Osteoblast (primary cell): ENCODE measurements at places on chromosomes 1 and 21. TPM values are rescaled to one million over a fixed set of nuclear protein-coding genes. Genes with fewer than 3 reads are reported as not detected.

- DNase-seq: peak; percentile 99
These were observed at the start of gene LMO4 for GRCh38 chr1:87328272-87329050. TSS of gene LMO4 (plus strand) at chr1:87328880. CDS start at chr1:87332016, 3,136 bp downstream.

DNA sequence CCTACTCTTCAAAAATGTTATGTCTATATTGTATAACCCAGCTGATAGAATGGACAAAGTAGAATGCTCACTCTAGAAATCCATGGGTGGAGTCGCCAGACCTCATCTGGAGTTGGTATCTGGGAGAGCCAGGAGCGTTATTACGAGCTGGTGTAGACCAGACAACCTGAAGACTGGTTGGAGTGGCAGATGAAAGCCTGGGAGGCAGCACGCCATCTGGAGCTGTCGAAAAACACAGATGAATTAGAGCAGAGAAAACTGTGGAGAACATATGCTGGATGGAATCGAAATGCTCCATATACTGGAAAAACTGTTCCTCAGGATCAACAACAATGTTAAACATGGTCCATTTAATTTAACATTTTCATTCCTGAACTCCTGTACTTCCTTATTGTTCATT is 333.6 kb downstream of the KCTD3 start:
- no peak for DNase-seq

The ERICH3 gene
- total RNA-seq: not detected in 2 replicates

- no peak for DNase-seq
These were observed 52.8 kb downstream of the SLX9 start for GRCh38 chr21:44992608-44993031.

- DNase-seq: no peak
These were observed 190.5 kb downstream of the ZP4 start for GRCh38 chr1:237700181-237700580.

DNA sequence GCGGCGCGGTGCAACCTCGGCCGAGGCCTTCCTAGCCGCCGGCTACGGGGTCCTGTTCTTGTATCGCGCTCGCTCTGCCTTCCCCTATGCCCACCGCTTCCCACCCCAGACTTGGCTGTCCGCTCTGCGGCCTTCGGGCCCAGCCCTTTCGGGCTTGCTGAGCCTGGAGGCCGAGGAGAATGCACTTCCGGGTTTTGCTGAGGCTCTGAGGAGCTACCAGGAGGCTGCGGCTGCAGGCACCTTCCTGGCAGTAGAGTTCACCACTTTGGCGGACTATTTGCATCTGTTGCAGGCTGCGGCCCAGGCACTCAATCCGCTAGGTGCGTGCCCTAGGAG is 379 bp downstream of the PPCS start:
- DNase-seq: peak; percentile 85

- DNase-seq: peak; percentile 50
These were observed 98.5 kb downstream of the DISC1 start for GRCh38 chr1:231724876-231725647.

GRCh38 chr1:178361847-178362246 is 134.9 kb downstream of the CLEC20A start:
- DNase-seq: no peak

The SF3B4 gene
- total RNA-seq: 12.4 and 13.4 TPM in 2 replicates

DNA sequence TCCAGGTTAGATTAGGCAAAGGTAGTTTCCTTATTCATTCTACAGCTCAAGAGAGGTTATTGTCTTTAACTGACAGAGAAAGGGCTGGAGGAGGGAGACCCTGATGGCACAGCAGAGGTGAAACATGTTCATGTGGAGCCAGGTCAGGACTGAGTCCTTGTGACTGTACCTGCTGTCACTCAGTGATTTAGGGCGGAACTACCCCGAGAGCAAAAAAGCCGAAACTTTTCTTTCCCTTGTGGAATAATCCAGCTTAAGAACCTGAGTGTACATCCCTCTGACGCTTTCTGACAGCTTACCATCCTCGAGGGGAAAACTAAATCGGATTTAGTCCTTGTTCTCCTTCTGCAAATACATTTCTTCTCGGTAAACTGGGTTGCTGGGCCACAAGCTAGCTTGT is 273.2 kb downstream of the BACH1 start:
- no peak for DNase-seq

DNA sequence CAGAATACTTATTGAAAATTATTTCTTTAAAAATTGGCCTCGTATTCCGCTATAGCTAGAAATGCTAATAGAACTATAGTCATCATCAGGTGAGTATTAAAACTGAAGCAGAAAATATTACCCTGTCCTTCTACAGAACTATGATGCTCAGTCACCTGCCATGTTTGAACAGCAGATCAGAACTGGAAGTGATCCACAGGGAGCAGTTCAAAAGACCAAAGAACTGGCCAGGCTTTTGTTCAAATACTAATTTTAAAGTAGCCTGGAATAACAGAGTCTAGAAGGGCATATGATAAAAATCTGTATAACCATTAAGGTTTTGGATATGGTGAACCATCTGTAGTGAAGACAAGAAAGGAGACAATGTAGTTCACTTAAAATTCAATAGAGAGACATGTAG is 94.4 kb downstream of the GPR161 start:
- DNase-seq: no peak

The RHEX gene
- not detected in 2 replicates for total RNA-seq

The B3GALT6 gene
- total RNA-seq: 26.5 and 29.7 TPM in 2 replicates

DNA sequence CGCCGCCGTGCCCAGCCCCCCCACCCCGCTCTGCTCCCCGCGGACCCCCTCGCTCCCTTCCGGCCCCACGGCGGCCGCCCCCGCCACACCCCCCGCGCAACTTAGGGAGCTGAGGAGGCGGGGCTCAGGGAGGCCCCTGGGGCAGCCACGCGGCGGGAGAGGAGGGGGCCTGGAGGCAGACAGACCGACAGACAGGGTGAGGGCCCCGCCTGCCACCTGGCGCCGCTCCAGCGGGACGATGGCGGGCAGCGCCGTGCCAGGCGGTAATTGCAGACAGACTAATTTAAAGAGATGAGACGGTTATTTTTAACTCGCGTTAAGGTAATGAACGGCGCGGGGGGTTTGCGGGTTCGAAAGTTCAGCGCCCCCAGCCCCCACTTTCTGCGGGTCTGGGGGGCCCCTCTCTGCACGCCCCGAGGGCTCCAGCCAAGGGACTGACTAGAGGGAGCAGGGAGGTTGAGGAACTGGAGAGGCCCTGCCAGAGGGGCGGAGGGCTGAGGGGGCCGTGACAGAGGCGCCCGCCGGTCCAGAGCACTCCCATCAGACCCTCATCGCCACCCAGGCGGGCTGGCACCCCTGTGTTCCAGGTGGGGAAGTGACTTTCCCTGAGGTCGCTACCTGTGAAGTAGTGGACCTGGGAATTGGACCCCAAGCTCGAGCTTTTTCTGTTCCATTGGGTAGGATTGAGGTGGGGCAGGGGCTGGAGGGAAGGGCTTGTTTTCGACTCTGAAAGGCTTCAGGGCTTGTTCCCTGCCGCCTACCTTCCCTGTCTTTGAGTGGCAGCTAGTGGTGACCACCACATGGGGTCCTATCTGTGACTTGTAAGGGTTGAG is 5.4 kb downstream of the FOXO6 start:
- DNase-seq: peak; percentile 66

DNA sequence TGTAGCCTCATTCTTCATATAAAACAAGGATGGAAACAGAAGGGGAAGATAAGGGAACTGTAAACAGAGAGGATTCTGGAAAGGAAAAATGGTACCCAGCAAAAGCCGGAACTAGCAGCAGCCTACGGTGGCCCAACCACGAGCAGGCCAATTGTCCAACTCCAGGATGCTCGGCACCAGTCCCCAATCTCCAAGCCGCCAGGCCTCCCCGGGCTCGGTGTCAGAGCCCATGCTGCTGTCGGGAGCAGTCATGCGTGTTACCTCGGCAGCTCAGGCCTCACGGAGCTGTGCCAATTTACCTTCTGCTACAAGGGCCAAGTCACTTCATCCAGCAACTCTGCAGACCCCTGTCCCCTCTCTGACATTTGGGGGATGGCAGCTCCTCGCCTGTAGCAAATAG is 130.8 kb downstream of the ZBTB18 start:
- no peak for DNase-seq

DNA sequence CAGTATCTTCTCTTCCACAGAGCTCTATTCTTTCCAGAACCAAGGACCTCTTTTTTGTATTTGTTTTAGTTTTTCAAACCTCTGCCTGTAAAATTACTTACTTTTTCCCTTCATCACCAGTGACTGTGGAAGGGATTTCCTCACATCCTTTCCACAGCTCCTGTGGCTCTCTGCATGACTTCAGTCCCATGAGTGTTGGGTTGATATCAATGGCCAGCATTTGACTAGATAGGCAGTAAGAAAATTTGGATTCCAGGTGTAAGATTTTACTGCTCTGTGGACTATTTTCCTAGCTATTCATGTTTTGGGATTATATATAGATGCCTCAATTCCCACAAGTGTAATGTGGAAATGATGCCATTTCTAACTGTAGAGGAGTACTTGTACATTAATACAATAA is 171.5 kb upstream of the PTBP2 start:
- no peak for DNase-seq

- no peak for DNase-seq
These were observed 89.4 kb downstream of the OBSCN start for GRCh38 chr1:228297242-228297641.

DNA sequence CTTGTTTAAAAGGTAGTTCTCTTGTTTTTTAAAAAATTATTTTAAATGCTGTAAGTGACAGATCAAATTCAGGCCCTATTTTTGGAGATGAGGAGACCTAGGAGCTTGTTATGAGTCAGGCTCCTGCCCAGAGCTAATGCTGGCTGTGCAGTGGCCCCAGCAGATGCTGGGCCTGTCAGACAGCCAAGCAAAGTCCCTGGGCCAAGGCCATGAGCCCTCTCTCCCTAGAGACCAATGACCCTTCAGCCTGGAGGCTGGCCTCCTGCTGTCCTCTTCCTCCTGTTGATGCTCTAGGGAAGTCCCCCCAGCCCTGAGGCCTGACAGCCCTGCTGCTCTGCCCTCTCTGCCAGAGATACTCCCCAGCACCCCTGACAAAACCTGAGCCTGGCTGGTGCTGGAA is 128.1 kb upstream of the CTTNBP2NL start:
- DNase-seq: no peak

DNA sequence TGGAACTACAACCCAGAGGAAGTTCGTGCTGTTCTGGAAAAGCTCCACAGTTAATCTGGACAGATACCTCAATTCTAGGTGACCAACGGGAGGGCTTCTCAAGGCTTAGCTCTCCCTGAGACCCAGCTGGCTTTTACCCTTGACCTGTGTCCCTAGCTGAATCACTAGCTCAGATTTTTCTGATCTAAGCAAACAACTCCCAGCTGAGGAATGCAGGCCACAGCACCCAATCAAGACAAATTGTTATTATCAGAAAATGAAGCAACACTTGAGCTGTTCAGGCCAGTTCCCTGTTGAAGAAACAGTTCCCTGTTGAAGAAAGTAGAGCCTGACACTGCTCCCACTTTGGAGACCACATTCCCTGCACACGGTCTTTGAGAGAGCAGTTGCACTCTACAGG is 16.0 kb downstream of the DIO1 start:
- peak; percentile 35 for DNase-seq

The OR6K6 gene
- not detected in 2 replicates for total RNA-seq

The MROH7 gene
- total RNA-seq: 0.36 and 0.59 TPM in 2 replicates

- peak; percentile 87 for DNase-seq
These were observed 116.9 kb upstream of the CD34 start for GRCh38 chr1:208027861-208028260.

- no peak for DNase-seq
These were observed 2.9 kb downstream of the CRNN start for GRCh38 chr1:152411134-152411533.

DNA sequence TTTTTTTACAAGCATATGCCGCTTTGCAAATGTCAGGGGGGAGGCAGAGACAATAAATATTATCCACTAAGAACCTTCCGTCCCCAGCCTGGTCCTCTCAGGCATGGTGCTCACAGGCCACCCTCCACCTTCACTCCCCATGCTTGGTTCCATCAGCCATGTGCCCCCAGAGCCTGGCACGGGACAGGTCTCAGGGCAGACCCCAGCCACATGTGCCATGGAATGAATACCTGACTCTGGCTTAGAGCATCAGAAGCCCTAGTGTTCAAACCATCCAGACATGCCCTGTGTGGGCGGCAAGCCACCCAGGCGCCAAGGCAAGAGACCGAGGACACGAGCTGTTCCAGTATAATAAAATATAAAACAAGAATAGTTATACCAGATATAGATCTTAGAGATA is 5.4 kb downstream of the LSS start:
- DNase-seq: no peak

GRCh38 chr1:233079574-233079973 is 129.2 kb downstream of the NTPCR start:
- DNase-seq: no peak

DNA sequence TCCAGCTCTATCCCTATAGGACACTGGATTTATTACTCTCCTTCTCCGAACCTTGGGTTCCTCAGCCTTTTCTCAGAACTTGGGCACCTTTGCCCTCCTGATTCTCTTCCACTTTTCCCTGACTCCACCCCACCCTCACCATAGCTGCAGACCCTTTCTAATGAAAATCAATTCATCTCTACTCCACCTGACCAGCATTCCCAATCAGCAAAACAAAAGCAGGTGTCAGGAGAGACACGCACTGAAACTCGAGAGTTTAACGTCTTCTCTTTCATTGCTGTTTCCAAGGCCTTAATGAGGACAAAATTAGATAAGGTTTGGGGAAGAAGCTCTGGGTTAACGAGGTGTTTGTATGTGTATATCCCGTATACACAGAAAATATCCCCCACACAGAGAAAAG is 208.8 kb downstream of the PLPP3 start:
- no peak for DNase-seq

DNA sequence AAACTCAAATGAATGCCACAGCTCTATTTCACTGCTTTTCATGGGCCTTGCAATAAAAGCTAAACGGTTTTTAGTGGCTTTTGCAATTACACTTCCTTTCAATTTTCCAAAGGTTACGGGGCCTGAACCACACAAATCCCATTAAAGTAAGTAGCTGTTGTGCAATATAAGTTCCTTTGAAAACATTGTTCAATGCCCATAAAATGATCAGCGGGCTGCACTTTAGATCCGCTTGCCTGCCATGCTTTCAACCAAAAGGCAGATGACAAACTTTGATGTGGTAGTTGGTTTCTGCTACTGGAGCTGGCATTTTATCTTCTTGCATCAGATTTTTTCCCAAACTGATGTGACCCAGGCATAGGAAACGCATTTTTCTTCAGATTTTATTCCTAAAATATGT is 50.2 kb downstream of the PRRX1 start:
- DNase-seq: no peak

The KLF17 gene
- total RNA-seq: 0.36 and 0.59 TPM in 2 replicates

DNA sequence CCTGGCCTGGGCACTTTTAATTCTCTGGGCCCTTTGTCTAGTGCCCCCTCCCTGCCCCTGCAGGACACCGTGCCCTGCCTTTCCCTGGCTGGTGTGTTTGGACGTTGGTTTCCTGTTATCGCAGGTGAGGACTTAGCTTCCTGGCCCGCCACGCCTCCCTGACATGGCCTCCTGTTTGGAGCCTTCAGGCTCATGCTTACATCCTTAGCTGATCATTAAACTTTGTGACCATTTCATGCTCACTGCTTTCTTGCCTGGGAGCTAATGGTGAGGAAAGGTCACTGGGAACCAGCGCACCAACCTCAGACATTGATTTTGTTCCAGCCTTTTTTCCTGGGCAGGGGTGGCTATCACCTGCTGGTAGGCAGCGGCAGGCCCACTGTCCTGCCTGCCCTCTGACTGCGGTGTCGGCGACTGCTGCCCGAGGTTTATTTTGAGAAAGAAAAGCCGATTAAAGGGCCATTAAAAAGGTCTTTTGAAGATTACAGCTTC is 3.7 kb downstream of the PFKL start:
- no peak for DNase-seq

- DNase-seq: no peak
These were observed 119.1 kb upstream of the FGGY start for GRCh38 chr1:59177756-59178155.
